ENCODE measurements at places on chromosomes 7 and 10. TPM values are rescaled to one million over a fixed set of nuclear protein-coding genes. Genes with fewer than 3 reads are reported as not detected.

- no peak overlapping the region for H3K27ac ChIP-seq
- DNase-seq, result no peak
These were observed 3.8 kb upstream of the GRIFIN start for GRCh38 chr7:2480070-2480408.

DNA sequence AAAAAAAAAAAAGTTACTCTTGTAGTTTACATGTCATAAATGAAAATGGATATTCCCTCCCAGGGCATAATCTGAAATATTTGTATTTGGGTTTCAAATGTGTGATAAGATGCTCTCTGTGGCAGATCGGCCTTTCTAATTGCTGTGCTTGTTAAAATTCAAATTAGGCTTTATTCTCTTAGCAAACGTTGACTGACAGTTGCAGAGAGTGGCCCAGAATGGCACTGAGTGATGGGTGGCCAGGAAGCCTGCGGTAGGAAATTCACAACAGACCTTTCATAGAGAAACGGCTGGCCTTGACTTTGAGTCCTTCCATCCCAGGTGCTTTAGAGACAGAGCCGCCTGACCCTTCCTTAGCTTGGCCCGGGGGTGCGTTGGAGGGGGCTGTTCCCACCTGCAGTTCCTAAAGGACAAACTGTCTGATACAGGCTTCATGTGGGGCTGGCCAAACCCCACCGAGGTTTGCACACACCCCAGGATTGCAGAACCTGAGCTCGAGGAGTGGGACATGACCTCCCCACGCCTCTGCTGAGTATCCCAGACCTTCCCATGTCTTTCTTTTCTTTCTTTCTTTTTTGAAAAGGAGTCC is 152.7 kb downstream of the CUX1 start:
- no peaks in the 10 kb centered on the region for H3K4me1 ChIP-seq
- H3K36me3 ChIP-seq, result no peaks in the 10 kb centered on the region
- no peaks in the 10 kb centered on the region for H3K27me3 ChIP-seq

DNA sequence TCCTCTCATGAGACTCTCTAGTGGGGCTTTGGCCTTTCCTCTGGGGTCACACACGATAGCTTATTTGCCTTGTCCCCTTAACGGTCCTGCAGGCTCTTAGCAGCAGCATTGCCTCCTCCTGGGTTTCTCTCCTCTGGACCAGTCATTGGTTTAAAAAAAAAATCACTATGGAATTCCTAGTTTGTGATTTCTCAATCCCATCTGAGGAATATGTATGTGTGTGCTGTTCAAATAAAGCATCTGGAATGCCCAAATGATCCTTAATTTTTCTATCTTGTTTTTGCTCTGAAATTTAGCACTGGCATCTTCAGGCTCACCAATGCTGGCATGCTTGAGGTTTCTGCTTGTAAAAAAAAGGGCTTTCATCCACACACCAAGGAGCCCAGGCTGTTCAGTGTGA is 30.5 kb downstream of the ACTA2 start:
- no peak overlapping the region for H3K27ac ChIP-seq
- H3K36me3 ChIP-seq, result peaks cover 47% of the 10 kb centered on the region
- H3K4me3 ChIP-seq, result no peak overlapping the region
- peaks cover 2% of the 10 kb centered on the region for H3K4me1 ChIP-seq

DNA sequence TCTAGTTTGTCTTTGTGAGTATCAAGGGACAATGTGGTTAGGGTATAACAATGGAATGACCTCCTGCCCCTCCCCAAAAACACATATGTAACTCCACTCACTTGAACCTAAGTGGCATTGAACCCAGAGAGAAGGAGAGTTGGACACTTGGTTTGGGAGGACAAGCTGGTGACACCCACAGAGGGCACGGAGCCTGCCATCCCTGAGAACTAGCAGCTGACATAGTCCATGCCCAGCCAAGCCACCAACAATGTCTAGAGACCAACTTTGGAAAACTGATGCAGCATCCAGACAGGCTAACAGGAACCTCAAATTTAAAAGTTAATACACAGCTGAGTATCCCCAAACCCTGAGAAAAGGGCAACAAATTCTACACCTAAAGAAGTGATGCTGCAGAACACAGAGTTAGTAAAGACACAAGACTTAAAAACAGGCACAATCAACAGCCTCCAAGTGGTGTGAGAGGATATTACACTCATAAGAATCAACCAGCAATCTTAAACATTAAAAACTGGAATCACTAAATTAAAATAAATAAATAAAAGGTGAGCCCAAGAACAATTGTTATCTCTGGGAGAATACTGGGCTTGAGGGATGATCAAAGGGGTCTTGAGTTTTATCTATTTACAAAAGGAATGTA is 27.2 kb downstream of the NUDCD3 start:
- H3K4me3 ChIP-seq, result no peak overlapping the region
- DNase-seq, result no peak
- H3K36me3 ChIP-seq, result peaks cover 28% of the 10 kb centered on the region
- no peaks in the 10 kb centered on the region for H3K27me3 ChIP-seq
- peaks cover 58% of the 10 kb centered on the region for H3K4me1 ChIP-seq

DNA sequence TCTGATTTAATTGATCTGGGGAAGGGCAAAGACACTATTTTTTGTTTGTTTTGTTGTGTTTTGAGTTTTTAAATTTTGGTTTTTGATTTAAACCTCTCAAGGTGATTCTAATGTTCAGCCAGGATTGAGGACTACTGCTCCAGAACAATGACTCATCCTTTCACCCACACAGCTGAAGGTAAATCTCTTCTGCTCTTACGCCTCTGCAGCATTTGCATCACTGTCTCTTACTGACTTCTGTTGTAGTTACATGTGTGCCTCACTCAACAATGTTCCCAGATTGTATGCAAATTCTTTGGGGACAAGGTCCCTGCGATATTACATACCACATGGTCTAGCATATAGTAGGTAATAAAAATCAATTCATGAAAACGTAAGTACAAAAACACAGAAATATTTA is 467.5 kb upstream of the LRRN3 start:
- H3K27ac ChIP-seq, result no peak overlapping the region
- H3K4me1 ChIP-seq, result no peaks in the 10 kb centered on the region
- DNase-seq, result no peak
- no peak overlapping the region for H3K4me3 ChIP-seq
- H3K36me3 ChIP-seq, result no peaks in the 10 kb centered on the region

DNA sequence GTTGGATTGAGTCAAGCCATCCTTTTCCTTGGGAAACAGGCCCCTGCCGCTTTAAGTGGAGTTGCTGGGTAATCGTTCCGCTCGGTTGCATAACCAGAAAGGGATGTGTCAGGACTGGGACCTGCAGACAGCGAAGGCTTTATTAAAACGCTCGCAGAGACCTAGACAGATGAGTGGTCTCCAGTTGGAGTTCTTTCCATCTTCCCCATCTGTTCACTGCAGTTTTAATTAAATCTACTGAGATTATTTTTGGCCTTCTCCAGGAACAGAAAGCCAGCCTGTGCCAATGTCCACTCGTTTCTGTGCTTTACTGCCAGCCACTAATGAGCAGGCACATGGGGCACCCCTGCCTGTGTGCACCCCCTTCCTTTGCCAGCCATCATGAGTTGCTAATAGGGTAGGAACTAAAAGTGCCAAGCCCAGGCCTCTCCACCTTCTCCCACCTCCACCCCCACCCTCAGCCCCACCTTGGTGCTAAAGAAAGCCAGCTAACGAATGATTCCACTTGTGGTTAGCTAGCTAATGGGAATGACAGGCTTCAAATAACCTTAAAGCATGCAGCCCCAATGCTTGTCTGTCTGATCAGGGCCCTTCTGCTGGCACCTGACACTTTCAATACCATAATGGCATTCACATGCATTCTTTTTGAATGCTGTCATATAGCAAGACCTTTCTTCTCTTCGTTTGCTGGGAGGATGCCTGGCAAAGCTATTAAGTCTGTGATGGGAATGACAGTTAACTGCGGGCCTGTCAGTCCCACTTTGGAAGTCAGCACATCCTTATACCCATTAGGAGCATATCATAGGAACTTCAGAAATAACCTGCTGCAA is 556.8 kb upstream of the GALNT17 start:
- no peak overlapping the region for H3K4me3 ChIP-seq
- H3K36me3 ChIP-seq, result no peaks in the 10 kb centered on the region
- peaks cover 1% of the 10 kb centered on the region for H3K4me1 ChIP-seq
- peaks cover 2% of the 10 kb centered on the region for H3K27me3 ChIP-seq
- no peak overlapping the region for H3K27ac ChIP-seq
- no peak for DNase-seq

DNA sequence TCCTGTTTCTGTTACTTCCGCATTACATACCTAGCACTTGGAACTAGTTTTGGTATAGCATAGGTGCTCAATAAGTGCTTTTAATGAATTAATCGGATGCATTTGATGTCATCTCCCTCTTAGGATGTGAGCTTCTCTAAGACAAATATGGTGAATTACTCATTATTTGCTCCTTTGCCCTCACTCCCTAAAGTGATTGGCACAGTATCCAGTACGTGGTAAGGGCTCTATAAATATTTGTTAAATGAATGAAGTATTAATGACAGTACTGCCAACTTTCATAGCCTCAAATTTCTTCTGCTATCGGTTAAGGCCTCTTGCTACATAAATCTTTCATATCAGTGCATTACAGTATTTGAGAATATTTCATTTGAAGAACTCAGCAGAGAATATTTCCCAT is 75.9 kb upstream of the ARID5B start:
- H3K36me3 ChIP-seq, result no peaks in the 10 kb centered on the region
- H3K27ac ChIP-seq, result no peak overlapping the region
- H3K27me3 ChIP-seq, result no peaks in the 10 kb centered on the region

DNA sequence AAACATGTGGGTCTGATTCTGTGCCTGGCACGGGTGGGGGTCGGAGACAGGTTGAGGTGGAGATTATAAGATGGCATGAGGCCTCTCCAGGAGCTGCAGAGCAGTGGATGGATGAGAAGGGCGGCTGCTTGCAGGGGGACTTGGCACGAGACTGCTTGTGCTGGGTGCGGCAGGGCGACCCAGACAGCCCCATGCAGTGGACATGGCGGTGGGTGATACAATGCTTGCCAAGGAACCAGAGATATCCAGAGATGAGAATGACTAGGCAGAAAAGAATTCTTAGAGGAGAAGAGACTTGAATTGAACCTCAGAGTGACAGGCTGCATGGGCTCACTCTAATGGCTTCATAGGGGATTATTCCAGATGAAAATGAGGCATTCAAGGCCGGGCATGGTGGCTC is 145.4 kb downstream of the NEURL1 start:
- H3K4me3 ChIP-seq, result no peak overlapping the region
- no peak for DNase-seq
- H3K27me3 ChIP-seq, result no peaks in the 10 kb centered on the region
- no peaks in the 10 kb centered on the region for H3K36me3 ChIP-seq
- H3K27ac ChIP-seq, result no peak overlapping the region

DNA sequence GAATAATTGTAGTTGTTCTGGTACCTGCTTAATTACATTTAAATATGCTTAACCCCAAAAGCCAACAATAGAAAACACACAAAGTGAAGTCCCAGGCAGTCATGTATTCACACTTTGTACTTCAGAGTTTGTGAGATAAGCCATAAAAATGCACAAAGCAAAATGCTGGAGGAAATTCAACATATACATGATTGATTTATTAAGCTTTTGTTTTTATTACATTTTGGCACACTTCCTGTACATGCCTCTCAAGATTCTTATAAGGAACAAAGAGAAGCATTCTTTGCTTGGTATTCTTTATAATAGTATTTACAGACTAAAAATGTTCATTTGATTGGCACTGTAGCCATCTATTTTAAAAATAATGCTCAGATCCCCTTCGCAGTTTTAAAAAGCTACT is 107.7 kb upstream of the ANK3 start:
- H3K27me3 ChIP-seq, result no peaks in the 10 kb centered on the region

DNA sequence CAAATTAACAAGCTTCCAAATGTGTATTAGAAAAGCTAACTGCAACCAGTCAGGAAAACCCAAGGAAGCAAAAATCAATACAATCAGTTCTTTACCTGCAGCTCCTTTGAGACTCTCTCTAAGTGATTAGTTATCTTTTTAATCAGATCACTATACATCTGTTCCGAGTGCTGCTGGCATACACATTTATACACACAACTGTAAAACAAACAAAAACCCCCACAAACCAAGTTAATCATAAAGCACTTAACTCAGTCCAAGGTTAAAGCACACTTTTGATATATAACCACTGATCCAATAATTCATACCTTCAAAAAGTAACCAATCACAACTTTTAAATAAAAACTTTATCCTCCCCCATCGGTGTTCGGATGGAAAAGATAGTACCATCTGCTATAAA is 25.6 kb downstream of the CACUL1 start:
- no peak for DNase-seq
- H3K36me3 ChIP-seq, result peaks cover 3% of the 10 kb centered on the region
- H3K27ac ChIP-seq, result peak overlapping the region; percentile 66
- H3K27me3 ChIP-seq, result no peaks in the 10 kb centered on the region
- peaks cover 43% of the 10 kb centered on the region for H3K4me1 ChIP-seq

DNA sequence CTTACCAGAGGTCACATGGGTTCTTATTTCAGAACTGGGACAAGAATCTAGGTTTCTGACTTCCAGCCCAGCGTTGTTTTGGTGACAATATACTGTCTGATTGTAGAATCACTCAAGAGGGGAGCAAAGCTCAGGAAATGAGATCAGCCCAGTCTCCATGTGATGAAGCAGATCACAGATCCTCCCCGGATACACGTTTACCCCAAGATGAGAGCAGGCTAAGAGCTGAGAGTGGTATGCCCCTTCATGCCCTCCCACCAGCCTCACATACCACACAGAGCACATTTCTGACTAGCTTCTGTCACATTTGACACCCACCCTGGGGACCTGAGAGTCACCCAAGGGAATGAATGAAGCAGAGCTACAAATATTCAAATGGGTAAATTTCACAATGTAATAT is 27.1 kb upstream of the PRKCQ start:
- H3K27ac ChIP-seq, result peak overlapping the region; percentile 94
- peaks cover 40% of the 10 kb centered on the region for H3K36me3 ChIP-seq
- peaks cover 52% of the 10 kb centered on the region for H3K4me1 ChIP-seq
- H3K4me3 ChIP-seq, result peak overlapping the region; percentile 64

DNA sequence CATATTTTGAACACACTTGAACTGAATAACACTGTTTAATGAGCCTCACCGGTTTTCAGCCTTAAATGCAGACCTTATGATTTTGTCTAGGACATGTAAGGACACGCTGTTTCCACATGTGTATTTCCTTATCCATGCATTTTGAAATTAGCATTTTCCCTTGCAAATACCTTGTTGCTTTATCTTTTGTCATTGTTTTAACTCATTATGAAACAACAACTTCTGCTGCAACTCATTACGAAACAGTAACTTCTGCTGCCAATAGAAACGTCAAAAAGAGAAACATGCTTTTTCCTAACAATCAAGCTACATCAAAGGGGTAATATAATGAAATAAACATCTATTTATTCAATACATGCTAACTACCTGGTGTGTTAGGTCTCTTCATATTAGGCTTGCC is 322.0 kb downstream of the AGMO start:
- DNase-seq, result no peak
- H3K27me3 ChIP-seq, result no peaks in the 10 kb centered on the region
- no peak overlapping the region for H3K4me3 ChIP-seq
- H3K36me3 ChIP-seq, result no peaks in the 10 kb centered on the region
- no peaks in the 10 kb centered on the region for H3K4me1 ChIP-seq
- H3K27ac ChIP-seq, result no peak overlapping the region

- no peaks in the 10 kb centered on the region for H3K4me1 ChIP-seq
- no peak overlapping the region for H3K4me3 ChIP-seq
- no peak for DNase-seq
- H3K36me3 ChIP-seq, result no peaks in the 10 kb centered on the region
- H3K27me3 ChIP-seq, result no peaks in the 10 kb centered on the region
These were observed 7.4 kb upstream of the XRCC2 start for GRCh38 chr7:152683297-152683696.

The LRGUK gene
- 0.39 TPM for total RNA-seq

The LMOD2 gene
- not detected for total RNA-seq

The LRRC4 gene
- 0.11 TPM for total RNA-seq

The ADAM22 gene
- total RNA-seq, result 4.6 TPM

The CARD11 gene
- total RNA-seq, result 140 TPM

The XRCC2 gene
- total RNA-seq, result 9.6 TPM

The EVX1 gene
- total RNA-seq, result not detected

The TRPV5 gene
- not detected for total RNA-seq

The TRIM50 gene
- not detected for total RNA-seq
